ENCODE measurements at places on chromosomes 2 and 18.

DNA sequence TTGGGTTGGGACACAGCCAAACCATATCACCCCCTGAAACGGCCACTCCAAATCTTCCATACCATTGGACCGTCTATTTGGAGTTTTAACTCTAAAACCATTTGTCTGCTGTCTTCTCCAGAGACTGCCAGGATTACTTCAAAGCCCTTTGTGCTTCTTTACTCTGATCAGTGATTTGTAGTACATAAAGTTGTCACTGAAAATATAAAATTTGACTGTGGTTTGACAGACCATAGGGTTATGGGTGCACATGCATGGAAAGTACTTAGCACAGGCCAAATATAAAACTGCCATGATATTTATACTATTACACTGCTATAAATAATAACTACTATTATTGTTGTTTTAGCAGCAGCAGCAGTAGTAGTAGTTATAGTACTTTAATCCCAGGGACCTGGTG is 53.7 kb upstream of the AQP4 start:
- no peak for DNase-seq

DNA sequence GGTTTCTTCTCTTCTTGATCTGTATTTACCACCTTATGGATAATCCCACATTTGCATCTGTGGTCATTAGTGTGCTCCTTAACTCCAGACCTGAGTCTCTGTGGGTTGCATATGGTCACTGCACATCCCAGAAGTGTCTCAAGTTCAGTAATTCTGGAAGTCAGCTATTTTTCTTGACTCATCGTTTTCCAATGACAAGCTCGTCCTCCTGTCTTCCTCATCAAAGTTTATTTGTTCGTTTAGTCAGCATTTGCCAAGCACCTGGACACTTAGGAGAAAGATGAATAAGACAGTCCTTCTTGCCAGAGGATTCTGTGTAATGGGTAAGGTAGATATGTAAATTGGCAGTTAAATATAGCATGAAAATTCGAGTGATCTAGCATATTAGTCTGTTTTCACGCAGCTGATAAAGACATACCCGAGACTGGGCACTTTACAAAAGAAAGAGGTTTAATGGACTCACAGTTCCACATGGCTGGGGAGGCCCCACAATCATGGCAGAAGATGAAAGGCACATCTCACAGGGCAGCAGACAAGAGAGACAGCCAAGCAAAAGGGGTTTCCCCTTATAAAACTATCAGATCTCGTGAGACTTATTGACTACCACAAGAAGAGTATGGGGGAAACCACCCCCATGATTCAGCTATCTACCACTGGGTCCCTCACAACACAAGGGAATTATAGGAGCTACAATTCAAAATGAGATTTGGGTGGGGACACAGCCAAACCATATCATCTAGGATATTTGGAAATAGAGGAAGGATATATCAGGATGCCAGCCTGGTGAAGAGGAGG is 19.4 kb downstream of the FASTKD2 start:
- no peak for DNase-seq

GRCh38 chr18:40708726-40709125 is 1246.3 kb upstream of the PIK3C3 start:
- no peak for DNase-seq

DNA sequence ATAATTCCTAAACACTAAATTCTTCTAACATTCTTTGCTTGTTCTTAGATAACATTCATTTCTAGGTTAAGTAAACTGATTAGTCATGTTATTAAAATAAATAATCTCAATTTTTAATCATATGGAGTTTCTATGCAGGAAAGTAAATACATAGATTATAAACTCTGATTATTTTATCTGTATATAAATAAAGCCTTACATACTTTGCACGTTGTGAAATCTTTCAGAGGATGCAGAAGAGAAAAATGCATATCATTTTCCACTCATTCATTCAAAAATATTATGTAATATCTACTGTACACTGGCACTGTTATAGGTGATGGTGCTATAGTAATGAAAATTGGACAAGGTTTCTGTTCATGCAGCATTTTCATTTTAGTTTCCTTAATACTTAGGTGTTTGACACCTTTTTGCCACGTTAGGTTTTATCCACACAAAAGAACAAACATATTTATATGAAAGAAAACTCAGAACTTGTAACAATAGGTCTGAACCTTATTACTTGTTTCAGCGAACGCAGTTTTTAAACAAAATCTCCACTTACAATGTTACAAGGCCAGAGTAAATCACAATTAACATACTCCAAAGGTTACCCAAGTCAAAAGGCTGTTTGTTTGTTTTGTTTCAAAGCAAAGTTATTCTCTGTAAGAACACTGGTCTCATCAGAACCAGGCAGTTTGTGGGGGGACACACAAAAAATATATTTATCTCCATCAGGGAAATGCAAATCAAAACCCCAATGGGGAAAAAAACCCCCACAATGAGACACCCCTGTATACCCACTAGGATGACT is 27.4 kb downstream of the ADAM17 start:
- no peak for DNase-seq
